ENCODE measurements at places on chromosomes 16 and 17.

GRCh38 chr16:84056933-84057332 is 14.3 kb upstream of the SLC38A8 start:
- no peak for DNase-seq

GRCh38 chr17:50312308-50312707 is 33.6 kb upstream of the XYLT2 start:
- DNase-seq: no peak

GRCh38 chr16:86806838-86807351 is 228.5 kb downstream of the FOXL1 start:
- DNase-seq: no peak

DNA sequence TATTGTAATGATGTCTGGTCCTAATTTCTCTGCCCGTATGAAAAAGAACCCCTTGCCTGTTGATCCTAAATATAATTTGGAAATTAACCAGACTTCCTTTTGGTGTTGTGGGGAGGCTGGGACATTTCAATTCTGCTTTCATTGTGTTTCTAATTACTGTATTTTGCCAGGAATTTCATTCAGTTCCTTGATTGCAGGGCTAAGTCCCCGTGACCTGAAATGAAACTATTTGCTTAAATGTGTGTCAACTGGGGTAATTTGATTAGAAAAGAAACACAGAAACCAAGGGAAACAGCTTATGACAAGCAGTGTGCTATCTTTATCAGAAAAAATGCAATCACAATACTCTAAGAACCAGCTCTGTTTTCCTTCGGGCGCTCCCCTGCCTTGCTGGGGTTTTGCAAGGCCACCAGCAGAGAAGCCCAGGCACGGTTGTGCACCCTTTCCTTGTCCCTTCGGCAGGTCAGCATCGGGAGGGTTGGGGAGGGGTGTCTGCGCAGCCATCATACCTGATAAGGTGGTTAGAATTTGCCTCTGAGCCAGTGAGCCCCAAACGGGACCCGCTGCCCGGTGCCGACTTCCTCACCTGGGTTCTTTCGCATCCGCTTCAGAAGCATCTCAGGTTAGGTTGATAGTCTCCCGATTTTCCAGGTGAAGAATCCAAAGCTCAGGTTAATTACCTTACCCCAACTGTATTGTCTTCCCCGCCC is 19.4 kb downstream of the KLHL36 start:
- DNase-seq: no peak

- no peak for DNase-seq
Observed at GRCh38 chr17:22304667-22305303, 612.5 kb downstream of the KCNJ18 start.

- no peak for DNase-seq
Observed at GRCh38 chr16:29789775-29790182, 772 bp upstream of the KIF22 start.

DNA sequence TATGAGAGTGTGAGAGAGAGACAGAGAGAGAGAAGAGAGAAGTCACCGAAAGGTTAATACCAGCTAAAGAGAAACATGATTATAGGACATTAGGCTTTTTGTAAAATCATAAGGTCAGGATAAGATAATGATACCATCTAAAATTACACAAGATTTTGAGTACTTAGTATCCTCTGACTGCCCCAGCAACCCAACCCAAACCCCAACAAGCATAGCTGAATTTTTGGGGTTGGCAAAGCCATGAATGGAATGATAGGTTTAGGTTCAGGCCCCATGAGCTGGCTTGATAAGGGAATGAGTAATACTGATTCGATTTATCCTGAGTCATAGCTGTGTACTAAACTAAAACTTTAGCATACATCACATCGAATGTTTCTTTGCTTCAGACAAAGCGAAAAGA is 259.5 kb downstream of the IRX3 start:
- DNase-seq: peak; percentile 95

- no peak for DNase-seq
Observed at GRCh38 chr17:192666-193425, 11.4 kb upstream of the DOC2B start.

- DNase-seq: no peak
Observed at GRCh38 chr17:38750044-38750311, 1.8 kb upstream of the PCGF2 start.

DNA sequence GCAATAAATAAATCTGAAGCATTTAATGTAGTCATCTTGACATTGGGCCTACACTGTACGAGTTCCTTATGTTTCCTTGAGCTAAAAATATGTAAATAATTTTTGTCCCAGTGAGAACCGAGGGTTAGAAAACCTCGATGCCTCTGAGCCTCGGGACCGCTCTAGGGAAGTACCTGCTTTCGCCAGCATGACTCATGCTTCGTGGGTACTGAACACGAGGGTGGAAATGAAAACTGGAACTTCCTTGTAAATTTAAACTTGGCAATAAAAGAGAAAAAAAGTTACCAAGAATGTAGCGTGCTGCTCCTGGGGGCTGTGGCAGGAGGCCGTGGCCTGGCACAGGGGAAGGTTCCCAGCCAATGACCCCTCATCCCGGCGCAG is 74.1 kb downstream of the SOCS1 start:
- DNase-seq: no peak

GRCh38 chr17:47317119-47317518 is 6.6 kb upstream of the EFCAB13 start:
- DNase-seq: no peak

DNA sequence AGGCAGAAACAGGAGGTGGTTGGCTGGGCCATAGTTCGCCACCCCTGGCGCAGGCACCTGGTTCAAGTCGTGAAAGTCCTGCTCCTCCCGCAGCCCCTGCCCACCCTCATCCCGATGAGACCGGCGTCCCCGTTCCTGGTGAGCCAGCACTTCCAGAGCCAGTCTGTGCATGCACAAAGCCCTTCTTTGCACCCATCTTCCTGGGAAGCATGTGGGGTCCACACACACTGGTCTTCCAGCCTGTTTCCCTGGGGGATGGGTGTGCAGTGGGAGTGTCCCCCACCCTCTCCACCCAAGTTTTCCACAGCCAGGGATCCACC is 1.6 kb upstream of the ZG16B start:
- peak; percentile 0 for DNase-seq

DNA sequence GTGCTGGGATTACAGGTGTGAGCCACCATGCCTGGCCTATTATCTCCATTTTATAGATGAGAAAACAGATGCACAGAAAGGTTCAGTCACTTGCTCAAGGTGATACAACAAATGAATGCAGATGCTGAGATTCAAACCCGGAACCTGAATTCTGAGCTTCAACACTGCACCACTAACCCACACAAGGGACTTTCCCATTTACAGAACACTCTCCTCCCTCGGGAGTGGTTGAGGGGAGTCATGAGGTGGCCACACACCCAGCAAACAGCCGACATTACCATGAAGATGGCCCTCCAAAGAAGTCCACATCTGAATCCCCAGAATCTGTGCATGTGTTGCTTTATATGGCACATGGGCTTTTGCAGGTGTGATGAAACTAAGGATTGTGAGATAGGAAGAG is 9.1 kb downstream of the BCL7C start:
- DNase-seq: no peak

DNA sequence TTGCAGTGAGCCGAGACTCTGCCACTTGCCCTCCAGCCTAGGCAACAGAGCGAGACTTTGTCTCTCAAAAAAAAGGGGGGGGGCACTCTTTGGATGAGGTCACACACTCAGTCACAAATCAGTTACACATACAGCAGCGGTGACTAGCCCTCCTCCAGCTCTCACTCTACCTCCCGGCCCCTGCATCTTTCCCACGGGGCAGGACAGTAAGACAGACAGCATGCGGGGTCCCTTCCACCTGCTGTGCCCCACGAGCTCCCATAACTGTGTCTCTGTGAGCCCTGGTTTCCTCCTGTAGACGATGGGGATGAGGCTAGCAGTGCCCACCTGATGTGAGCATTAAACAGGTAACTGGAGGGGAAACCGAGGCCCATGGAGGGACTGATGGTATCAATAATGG is 5.2 kb downstream of the CIBAR2 start:
- no peak for DNase-seq

DNA sequence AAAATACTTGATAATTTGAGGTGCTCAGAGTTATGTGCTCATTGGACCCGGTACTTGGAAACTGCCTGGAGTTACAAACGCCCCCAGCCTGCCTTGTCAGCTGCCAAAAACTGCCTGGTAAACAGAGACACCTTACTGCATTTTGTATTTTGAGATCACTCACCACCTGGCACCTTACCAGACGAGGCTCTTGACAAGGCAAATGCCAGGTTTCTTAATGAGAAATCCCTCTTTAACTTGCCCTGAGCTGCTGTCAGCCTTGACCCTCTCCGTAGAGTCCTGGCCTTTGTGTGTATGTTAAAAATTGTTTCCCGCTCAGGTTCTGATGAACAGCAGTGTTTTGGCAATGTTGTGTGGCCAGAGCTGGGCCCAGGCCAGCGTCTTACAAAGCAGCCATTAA is 28.8 kb downstream of the SYT17 start:
- DNase-seq: no peak

Data from NCI-H226 (cell line).